ENCODE measurements at places on chromosomes 1 and 21.

GRCh38 chr1:202976633-202977032, 9.6 kb upstream of the CYB5R1 start:
- no peak for DNase-seq

GRCh38 chr1:110336300-110337039, 2.7 kb upstream of the RBM15 start:
- DNase-seq: no peak

GRCh38 chr1:14894811-14895560, 258.6 kb upstream of the TMEM51 start:
- no peak for DNase-seq

GRCh38 chr1:112546076-112546475, 37.3 kb downstream of the WNT2B start:
- DNase-seq: no peak

- no peak for DNase-seq
Observed at GRCh38 chr1:171646249-171646560, 6.3 kb downstream of the MYOC start.

- no peak for DNase-seq
Observed at GRCh38 chr21:39020751-39021477, 162.3 kb downstream of the PSMG1 start.

GRCh38 chr1:93322349-93322748, 23.4 kb upstream of the DR1 start:
- DNase-seq: no peak

DNA sequence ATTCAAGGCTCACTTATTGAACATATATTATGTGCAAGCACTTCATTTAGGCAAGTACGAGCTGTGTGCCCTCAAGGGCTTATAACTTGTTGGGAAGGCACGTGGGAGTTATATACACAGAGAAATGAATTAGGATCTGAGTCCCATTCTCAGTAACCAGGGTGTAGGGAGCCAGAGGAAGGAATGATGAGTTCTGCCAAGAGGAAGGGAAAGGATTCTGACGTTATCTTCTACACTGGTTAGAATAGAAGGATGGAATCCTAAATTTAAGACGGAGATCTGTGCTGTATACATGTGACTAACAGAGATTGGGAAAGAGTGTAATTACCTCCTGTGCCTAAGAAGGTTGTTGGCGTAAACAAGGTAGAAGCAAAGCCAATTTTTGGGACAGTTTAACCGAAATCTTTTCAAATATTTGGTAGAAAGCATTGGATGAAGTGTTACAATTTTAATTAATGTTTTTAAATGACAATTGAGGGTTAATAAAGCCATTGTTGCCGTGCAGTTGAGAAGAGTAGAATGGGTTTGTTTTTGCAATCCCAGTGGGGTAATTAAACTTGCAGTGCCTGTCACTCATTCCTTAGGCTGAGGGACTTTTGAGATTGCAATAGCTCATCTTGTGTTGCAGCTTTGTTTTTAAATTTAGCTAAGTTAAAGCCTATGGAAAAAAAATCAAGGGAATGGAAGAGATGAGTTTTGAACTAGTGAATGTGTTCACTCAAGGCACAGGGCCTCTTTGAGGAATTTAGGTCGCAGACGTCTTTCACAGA, 177.2 kb downstream of the NFIA start:
- DNase-seq: no peak

GRCh38 chr1:94079080-94079940, 41.6 kb downstream of the ABCA4 start:
- DNase-seq: no peak

DNA sequence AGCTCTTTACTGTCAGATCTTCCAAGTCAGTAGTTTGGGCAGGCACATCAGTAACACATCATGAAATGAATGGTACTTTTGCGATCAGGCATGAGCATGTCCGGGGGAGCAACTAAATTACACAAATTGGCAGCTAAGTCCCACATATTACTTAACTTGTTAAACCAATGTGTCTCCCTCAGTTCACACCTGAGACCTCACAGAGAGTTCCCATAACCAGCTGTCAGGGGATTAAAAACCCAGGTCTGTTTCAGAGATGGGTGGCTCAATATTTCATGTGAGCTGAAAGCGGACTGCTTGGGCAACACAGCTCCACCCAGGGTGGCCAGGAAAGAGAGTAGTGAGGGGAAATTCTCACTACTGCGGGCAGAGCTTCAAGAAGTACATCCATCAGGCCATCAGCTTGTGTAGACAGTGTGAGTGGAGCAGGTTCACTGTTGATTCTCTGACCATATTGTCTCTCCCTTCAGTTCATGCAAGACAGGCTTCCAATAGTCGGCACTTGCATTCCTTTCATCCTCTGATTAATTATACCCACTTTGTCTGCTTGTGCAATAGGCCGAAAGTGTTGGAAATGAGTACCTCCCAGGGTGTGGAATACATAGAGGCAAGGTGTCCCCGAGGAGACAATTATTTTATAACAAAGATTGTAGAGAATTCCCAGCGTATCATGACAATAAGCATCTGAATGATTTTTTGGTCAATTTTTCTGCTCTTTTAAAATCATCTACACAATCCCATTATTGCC, 139.9 kb downstream of the PTGER3 start:
- DNase-seq: no peak

- no peak for DNase-seq
Observed at GRCh38 chr1:99551812-99552614, 93.9 kb upstream of the PALMD start.

GRCh38 chr1:6263716-6264115, 2.8 kb upstream of the GPR153 start:
- DNase-seq: no peak

DNA sequence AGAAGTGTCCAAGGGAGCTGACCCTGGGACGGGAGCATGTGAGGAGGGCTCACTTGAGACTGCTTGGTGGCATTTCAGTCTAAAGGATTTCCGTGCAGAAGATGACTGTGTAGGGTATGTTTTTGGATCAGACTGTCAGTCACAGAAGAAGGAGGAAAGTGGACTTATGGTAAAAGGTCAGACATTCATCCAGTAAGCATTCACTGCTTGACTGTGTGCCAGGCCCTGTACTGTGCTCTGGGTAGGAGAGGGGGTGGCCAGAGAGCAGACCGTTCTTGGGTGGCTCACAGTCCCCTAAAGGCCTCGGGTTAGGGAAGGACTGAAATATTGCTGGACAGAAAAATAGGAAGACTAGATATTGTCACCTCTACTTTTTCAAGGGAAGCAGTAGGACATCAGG, 2.1 kb upstream of the SERINC2 start:
- no peak for DNase-seq
